Fibroblast of lung (primary cell): ENCODE measurements at places on chromosomes 2 and 18.
A peak's percentile ranks its signal among the peaks of the same experiment; 100 is the strongest.

GRCh38 chr2:172673056-172673683, 62.5 kb upstream of the RAPGEF4 start:
- peak; percentile 36 for DNase-seq

DNA sequence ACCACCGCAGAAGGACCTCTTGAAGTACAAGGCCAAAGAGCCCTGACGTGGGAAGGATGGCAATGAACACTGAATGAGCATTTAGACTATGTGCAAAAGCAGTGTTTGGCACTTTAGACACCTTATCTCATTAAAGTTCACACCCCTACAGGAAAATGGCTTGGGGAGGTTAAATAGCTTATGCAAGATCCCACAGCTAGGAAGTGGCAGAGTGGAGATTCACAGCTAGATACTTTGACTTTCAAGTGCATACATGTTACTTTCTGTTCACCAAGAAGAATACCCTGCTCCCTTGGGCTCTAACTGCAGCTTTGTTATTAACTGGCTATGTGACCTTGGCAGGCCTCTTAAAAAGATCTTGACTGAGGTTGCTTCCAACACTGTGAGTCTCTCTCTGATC, 58.2 kb downstream of the ICOS start:
- no peak for DNase-seq

DNA sequence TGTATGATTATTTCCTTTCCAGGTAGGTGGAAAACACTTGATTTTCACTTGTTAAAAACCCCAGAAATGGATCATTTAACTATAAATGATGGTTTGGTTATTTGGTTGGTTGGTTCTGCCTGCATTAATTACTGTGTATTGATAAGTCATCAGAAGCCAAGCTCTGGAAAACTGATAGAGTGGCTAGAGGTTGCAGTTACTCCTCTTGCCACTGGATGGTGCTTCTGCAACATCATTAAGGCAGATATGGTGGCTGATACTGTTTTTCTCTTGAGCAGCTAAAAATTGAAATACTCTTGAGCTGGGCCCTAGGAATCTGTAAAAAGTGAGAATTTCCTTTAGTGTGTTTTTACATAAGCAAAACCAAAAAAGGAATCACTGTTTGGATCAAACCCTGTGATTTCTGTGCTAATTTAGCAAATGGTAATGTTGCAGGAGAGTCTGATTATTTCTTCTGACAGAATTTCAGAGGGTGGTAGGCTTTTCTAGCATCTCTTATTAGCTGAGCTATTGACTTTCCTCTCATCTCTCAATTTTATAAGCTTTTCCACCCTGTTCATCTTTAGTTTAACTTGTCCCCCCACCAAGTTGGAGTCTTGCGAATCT, 54.3 kb downstream of the RAB10 start:
- DNase-seq: peak; percentile 50

DNA sequence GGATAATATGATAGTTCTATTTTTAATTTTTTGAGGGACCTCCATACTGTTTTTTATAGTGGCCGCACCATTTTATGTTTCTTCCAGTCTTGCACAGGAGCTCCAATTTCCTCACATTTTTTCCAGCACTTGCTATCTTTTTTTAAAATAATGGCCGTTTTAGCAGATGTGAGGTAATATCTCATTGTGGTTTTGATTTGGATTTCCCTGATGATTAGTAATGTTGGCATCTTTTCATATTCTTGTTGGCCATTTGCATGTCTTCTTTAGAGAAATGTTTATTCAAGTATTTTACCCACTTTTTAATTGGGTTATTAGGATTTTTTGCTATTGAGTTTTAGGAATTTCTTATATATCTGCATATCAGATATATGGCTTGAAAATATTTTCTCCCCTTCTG, 29.9 kb upstream of the NAPG start:
- DNase-seq: no peak

- no peak for DNase-seq
Observed at GRCh38 chr2:199734651-199735050, 116.3 kb downstream of the FTCDNL1 start.

DNA sequence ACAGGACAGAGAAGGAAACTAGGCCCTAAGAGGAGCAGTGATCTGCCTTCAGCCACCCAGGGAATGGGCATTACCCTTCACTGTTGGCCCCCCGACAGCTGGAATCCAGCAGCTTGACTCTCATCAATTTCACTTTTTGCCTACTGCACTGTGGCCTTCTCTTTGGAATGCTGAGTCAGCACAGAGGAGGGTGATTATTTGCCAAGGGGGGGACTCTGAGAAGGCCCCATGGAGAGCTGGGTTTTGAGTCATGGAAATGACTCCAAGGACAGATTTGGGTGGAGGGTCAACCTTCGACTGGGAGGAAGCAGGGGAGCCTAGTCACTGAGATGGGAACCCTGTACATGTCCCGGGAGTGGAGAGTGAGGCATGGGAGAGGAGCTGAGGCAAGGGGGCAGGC, 38.1 kb upstream of the NTSR2 start:
- DNase-seq: peak; percentile 26

DNA sequence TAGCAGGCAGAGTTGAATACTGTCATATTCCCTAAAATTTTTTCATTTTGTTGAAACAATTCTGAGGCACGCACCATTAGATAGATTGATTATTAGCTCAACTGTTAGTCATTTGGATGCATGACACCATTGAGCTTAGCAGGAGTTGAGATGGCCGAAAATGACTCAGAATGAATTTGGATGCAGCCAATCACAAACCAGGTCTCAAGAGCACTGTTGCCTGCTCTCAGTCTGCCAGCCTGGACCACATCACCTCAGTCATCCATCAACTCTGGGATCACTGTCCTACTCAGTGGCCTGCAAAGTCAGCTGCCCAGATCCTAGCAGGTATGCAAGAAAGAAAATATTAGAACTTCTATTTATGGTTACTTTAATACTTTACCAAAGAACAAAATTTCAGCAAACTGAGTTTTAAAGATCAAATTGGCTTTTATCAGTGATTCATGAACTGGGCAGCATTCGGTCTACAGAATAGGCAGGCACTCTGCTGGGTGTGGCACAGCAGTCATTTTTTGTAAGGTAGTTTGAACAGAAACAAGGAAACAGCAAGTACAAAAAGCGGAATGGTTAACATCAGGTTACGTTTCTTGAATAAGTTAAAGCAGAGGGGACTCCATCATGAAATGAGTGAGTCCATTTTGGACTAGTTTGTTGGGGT, 152.7 kb upstream of the ARHGAP28 start:
- DNase-seq: no peak

GRCh38 chr2:66571918-66572317, 137.0 kb downstream of the MEIS1 start:
- DNase-seq: peak; percentile 54

GRCh38 chr2:135985826-135986393, 484 bp upstream of the DARS1 start:
- no peak for DNase-seq

DNA sequence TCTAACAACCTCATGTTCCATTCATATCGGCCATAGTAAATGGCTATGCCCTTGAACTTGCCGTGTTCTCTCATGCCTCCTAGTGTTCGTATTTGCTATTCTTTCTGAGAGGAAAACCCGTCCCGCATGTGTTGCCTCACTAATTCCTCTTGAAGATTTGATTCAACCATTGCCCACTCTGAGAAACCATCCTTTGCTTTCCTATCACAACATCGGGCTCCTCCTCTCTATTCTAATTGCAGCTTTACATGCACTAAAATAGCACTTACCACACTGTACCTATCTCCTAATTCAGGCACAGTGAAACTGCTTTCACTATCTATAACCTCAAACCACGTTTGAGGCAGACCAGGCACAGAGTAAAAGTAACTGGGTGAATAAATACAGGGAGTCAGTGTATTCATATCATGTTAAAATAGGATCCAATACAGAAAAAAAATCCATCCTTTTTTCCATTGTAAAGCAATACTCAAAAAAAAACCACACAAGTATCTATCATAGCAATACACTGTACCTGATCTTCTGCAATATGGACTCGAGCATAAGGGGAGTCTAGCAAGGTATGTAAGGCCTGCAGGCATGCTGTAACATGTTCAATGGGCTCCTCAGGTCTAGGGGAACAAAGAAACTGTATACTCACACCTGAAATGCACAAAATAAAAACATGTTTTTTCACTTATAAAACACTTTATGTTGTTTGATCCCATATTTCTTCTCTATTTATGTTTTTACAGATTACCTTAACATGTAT, 39.0 kb upstream of the STRN start:
- no peak for DNase-seq

GRCh38 chr2:26630669-26631360, 10.4 kb downstream of the CIB4 start:
- DNase-seq: no peak

- DNase-seq: no peak
Observed at GRCh38 chr18:30622104-30622503, 420.4 kb downstream of the DSC3 start.

DNA sequence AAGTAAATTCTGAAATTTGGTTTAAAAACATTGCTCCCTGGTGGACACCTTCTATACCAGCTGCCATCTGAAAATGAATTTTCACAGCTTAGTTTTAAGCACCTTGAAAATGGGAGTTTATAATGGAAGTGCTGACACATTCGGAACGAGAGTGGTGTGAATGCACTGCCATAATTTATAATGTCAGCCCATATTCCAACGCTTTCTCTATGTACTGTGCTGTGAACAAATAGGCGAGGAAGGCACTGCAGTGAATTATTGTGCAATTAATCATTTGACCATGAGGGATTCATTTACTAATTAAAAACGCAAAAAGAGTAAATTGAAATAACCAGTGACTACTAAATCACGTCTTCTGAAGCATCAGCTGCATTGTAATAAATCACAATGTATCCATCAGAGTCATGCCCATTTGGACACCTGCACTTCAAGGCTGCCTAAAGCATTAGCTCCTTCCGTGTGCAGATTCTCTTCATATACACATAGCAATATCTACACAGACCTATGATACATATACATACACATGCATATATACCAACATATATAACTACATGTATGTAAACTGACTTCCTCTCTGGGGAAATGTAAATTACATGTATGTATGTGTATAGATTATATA, 699.8 kb downstream of the GALR1 start:
- no peak for DNase-seq

GRCh38 chr2:25161055-25161781, 7.2 kb downstream of the POMC start:
- DNase-seq: peak; percentile 52

DNA sequence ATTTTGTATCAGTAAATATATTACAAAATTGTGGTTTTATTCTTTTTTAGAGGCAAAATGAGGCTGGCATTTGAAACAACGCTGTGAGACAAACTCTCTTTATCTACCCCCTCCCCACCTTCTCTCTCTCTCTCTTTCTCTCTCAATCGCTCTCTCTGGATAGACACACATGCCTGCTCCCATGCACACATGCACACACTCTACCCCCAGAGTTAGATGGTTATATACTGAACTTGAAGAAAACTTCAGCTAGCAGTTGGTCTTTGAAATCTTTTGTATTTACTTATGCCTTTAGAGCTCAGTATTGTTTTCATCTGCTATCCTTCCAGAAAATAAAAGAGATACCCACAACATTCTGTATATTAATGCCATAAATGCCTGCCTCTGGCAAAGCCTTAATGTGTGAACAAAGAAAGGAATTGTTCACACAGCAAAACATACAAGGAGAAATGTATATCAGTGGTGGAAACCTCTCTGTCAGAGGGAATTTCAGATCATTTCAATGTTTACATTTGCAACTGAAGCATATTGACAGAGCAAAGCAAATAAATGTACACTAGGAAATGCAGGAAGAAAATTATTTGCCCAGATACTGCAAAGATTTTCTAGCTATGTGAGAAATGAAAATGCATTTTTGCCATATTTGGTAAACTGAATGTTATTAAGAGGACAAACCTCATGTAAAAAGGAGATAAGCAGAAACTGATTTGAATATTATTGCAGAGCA, 217.0 kb upstream of the UBE2E3 start:
- DNase-seq: no peak

GRCh38 chr2:200428961-200429665, 80.8 kb downstream of the KCTD18 start:
- DNase-seq: no peak

GRCh38 chr18:24968238-24968775, 383.7 kb downstream of the ZNF521 start:
- DNase-seq: peak; percentile 18

DNA sequence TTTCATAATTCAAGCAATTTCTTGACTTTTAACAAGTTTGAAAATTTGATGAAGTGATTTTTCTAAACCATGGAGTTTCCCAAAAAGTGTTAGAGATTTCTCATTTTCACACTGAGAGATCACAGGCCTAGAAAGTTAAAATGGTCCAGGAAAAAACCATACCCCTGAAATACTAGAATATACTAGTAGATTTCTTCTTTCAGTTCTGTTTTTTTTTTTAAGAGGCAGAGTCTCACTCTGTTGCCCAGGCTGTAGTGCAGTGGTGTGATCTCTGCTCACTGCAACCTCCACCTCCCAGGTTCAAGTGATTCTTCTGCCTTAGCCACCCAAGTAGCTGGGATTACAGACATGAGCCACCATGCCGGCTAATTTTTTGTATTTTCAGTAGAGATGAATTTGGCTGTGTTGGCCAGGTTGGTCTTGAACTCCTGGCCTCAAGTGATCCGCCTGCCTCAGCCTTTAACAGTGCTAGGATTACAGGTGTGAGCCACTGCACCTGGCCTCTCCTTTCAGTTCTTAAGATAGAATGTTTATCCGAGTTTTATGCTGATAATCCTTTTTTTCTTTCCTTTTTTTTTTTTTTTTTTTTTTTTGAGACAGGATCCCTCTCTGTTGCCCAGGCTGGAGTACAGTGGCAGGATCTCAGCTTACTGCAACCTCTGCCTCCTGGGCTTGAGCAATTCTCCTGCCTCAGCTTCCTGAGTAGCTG, 14.4 kb downstream of the MTHFD2 start:
- DNase-seq: no peak

GRCh38 chr2:103859238-103859637, 994.7 kb upstream of the POU3F3 start:
- DNase-seq: no peak

- no peak for DNase-seq
Observed at GRCh38 chr2:23656597-23656973, 270.3 kb downstream of the ATAD2B start.

GRCh38 chr2:26352892-26353291, 6.3 kb upstream of the ADGRF3 start:
- DNase-seq: peak; percentile 61

- DNase-seq: no peak
Observed at GRCh38 chr2:1825046-1825445, 80.7 kb upstream of the PXDN start.

DNA sequence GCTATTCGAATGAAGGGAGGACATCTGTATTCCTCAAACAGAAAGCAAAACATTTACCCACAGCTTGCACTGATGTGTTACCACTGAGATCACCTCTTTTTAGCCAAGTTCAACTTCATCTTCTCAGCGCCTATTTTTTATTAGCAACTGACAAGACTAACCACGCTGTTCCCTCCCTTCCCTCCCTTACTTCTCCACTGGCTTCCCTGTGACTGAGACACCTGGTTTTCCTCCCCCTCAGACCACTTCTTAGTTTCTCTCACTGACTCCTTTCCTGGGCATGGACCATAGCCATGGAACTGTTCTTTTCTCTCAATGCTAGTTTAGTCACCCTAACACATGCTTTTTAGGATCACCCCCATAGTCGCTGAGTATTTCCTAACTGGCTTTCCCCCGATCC, 3.3 kb downstream of the L3MBTL4 start:
- no peak for DNase-seq

- no peak for DNase-seq
Observed at GRCh38 chr2:206379886-206380285, 63.4 kb upstream of the ADAM23 start.
